ENCODE measurements at places on chromosomes 6 and 20.
A peak's percentile ranks its signal among the peaks of the same experiment; 100 is the strongest.

DNA sequence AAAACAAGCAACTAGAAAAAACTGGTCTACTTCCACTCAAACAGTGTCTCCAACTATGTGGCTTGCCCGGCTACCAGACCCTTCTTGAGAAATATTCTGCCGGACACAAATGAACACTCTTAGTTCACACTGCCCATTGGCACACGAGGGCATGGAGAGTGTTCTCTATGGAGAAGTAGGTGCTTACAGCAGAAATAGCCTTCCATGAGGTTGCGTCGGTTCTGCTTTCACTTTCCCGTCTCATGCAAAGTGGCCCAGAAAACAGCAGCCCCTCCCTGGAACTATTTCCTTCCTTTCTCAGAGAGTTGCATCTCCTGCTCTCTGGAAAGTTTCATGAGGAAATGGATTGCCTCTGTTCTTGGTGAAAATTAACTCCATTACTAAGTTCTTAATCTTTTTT, 9.5 kb upstream of the HLA-DOA start:
- peak; percentile 94 for DNase-seq

GRCh38 chr6:96784650-96785049, 52.6 kb downstream of the GPR63 start:
- no peak for DNase-seq

- peak; percentile 54 for DNase-seq
Measured at GRCh38 chr6:13285705-13286104, 42.6 kb downstream of the TBC1D7 start.

- no peak for DNase-seq
Measured at GRCh38 chr6:163401039-163401885, 13.3 kb upstream of the QKI start.

DNA sequence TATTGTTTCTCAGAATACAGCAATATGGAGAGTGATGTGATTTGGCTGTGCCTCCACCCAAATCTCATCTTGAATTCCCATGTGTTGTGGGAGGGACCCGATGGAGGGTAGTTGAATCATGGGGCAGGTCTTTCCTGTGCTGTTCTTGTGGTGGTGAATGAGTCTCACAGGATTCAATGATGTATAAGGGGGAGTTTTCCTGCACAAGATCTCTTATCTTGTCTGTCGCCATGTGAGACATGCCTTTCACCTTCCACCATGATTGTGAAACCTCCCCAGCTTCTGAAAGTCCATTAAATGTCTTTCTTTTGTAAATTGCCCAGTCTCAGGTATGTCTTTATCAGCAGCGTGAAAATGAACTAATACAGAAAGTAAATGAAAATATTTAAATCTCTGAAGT, 234.8 kb upstream of the TENT5A start:
- no peak for DNase-seq

DNA sequence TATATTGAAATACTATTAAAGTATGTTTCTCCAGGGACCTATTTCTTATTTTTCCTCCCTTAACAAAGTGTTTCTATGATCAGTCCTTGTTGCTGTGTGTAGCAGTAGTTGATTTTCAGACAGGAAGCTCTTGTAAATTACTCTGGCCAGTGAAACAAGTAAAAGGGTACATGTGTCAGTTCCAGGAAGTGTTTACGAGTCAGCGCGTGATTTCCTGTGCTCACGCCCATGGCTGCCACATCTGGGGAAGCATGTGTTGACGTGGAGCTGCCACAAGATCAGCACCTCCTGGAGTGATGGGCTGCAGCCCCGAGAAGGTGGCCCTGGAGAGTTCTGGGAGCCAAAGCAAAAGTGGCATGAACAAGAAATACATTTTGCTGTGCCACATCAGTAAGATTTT, 38.6 kb upstream of the GGTLC1 start:
- peak; percentile 74 for DNase-seq
